ENCODE measurements at places on chromosomes 4 and X. TPM values are rescaled to one million over a fixed set of nuclear protein-coding genes. Genes with fewer than 3 reads are reported as not detected.

DNA sequence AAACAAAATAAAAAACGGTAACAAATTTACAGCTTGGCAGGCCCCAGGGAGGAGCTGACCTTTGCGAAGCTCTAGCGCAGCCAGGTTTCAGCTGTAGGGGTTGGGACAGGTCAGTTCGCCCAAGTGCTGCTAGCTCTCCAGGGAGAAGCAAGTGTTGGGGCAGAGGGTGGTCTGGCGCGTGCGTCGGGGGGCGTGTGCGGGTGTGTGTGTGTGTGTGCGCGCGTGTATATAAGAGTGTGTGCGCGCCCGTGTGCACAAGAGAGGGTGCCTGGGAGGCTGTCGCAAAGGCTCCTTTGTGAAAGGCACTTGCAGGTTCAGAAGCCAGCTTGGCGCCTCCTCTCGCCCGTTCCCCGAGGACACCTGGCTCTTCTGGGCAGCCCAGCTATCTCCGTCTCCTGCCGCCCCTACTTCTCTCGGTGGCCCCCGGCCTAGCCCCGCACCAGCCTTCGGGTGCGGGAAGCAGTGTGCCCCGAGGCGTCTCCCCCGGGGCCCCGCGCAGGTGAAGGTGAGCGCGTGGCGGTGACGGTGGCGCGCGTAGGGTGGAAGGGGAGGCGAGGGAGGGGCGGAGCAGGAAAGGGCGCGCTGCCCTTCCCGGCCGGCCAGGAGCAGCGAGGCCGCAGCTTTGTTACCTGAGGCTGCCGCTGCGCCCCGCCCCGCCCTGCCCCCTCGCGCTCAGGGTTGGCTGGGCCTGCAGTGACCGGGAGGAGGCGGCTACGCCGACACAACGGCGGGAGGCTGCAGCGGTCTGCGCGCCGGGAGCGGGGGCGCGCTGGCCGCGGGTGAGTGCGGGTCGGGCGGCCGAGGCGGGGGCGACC, at the start of gene FHDC1:
Gene FHDC1, plus strand, starts transcription at position 693 of the 815 bp plus-strand sequence. CDS start 6,735 bp downstream, outside the sequence.
- no peak for DNase-seq

DNA sequence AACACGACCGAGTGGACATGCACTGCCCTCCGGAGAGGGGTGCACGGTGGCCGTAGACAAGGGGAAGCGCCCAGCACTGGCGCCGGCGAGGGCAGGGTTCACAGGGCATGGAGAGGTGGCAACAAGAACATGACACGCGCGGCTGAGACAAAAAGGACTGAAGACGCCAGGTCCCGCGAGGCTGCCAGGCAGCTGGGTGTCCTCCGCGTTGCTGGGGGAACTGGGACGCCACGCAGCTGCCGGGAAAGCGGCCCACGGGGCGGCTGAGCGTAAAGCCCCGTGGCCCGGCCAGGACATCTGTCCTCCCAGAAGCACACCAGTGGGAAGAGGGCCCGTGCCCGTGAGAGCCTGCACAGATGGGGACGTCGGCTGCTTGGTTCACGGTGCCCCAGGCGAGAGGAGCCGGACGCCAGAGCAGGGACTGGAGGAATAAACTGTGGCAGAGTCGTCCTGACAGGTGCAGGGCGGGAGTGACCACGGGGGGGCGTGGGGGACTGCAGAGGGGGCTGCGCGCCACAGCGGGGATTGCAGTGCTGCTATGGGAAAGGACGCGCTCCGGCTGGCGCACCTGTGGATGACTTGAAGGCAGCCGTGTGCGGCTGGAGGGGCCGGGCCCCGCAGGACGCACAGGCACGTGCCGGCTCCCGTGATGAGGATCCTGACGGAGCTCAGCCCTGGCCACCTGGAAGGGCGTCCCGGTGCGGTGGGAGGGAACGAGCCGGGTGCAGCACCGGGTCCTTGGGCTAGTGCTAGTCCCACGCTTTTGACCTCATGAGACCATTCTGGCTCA, 32.1 kb upstream of the GTPBP6 start:
- no peak for DNase-seq

GRCh38 chr4:119518230-119518892, 110.2 kb downstream of the PDE5A start:
- no peak for DNase-seq

Gene OGT
- total RNA-seq: 104 TPM

Gene ANKRD50
- total RNA-seq: 32.6 TPM

DNA sequence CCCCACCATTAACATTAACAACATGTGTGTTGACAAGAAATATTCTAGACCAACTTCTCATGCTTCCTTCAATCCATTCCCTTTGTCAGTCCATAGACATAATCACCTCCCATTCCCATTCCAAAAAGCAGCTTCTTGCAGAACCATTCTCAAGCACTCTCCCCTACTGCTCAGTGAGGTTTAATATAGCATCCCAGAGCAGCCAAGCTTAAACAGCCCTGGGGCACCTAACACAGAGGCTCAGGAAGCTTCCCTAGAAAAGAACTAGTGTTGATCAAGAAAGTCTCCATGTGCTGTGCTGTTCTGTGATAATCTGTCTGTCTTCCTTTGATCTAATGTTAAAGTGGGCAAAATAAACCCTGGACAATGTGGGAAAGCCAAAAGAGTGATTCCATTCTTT, 174.2 kb upstream of the NOCT start:
- no peak for DNase-seq

Gene NEUROG2
- not detected for total RNA-seq

Gene MUC7
- total RNA-seq: not detected

GRCh38 chrX:1322393-1322792, 14.2 kb upstream of the IL3RA start:
- no peak for DNase-seq

- peak; percentile 60 for DNase-seq
These were observed 951 bp downstream of the SH3BP2 start for GRCh38 chr4:2793586-2794485.

Gene FGG
- total RNA-seq: 0.38 TPM

Gene CEP135
- 3.7 TPM for total RNA-seq

DNA sequence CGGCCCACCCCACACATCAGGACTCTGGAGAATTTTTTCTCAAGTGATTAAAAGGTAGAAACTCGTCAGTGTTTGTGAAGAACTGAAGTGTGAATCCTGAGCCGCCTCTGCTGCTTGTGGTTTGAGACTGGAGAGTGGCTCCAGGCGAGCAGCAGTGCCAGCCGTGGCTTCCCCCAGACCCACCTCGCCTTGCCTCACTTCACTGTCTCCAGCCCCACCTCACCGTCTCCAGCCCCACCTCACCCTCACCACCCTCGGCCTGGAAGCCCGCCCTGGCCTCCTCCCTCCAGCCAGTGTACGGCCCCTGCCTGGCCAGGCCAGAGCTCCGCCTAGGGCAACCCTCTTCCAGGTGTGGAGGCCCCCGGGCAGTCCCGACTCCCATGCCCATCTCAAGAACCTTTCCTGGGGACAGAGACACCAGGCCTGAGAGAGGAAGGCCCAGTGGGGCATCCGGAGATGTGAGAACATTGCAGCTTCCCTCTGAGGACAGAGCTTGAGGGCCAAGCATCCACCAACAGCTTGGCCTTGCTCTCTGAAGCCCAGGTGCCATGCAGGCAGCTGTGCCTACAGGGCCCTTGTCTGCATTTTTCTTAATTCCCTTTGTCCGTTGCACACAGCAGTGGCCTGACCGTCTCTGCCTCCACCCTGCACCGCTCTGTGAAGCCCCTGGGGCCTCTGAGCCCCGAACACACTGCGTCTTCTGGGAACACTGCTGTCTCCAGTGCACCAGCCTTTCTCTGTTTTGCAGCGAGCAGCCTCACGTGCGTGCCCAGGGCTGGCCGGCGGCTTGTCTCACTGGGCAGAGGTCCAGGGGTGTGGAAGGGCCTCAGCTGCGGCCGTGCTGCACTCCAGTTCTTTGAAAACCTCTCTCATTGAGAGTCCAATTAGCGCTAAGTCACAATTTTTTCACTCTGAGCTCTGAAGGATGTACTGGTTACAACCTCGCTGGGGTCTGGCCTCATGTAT, 13.8 kb downstream of the SH3BP2 start:
- no peak for DNase-seq

GRCh38 chr4:42865572-42866189, 26.8 kb upstream of the GRXCR1 start:
- DNase-seq: peak; percentile 48

GRCh38 chr4:40205259-40206198, 8.7 kb downstream of the RHOH start:
- DNase-seq: no peak

GRCh38 chr4:145830699-145831098, 107.9 kb downstream of the ZNF827 start:
- DNase-seq: no peak

DNA sequence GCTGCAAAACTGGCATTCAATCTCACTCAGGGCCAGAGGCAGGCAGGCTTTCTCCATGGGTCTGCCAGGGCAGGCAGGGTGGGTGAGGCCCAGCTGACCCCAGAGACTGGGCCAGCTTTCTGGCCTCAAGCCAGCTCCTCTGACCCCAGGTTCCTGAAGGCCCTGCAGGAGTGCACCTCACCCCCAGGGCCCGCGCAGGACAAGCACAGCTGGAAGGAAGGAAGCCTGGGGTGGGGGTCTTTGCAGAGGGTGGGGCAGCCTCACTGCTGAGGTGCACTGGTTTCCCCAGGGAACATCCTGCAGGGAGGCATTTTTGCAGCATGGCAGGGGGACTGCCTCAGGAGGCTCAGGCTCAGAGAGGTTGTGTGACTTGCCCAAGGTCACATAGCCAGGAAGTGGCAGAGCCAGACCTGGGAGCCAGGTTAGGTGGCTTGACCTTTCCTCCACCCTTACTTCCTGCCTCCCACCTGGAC, 31.5 kb upstream of the AFAP1 start:
- DNase-seq: no peak

Data from bronchial epithelial cell (primary cell).